ENCODE measurements at places on chromosomes 5 and 9.

DNA sequence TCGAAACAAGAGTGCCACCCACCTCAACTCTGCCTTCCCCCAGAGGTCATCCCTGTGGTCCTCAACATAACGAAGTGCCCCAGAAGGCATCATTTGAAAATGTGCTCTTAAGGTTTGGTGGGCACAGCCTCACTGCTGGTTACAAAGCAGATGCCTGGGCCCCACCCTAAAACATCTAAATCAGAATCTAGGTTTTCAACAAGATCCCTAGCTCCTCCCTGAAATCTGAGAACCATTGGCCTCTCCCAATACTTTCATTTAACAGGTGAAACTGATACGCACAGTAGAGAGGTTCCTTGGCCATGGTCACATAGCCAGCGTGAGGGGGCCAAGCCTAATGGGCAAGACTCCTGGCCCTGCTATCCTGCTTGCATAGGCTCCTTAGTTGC lies 376.2 kb upstream of the CLINT1 start:
- no peak for DNase-seq

DNA sequence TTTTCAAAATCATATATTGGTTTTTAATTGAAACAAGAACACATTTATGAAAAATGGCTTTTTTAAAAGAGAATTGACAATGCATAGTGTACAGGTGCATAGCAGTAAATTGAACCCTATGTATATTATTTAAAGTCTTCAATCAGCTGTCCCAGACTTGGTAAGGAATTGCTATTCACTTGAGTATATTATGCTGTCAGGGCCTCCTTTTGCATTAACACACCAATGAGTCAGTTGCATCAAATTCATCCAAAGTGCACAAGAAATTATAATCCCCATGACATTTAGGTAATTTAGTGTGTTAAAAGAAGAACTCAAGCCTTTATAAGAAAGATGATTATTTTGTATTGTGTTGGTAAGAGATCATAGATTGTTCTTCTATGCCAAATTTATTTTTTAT lies 748.8 kb upstream of the RIOK2 start:
- no peak for DNase-seq

DNA sequence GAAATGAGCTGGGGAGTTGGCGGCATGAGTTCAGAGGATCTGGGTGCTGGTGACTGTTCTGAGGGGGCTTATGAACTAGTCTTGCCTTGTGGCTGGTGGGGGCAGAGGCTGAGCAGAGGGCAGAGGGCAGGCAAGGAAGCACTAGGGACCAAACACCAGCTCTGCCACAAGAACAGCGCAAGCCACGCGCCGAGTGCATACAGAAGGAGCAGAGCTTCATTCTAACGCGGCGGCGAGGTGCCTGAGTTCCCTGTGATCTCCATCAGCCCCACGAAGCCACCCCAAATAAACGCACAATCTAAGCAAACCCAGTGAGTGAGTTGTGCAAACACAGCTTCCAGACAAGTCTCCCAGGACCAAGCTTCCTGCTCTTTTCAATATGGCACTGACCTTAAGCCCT lies 110.6 kb upstream of the ALDH1B1 start:
- DNase-seq = no peak

- peak; percentile 26 for DNase-seq
These were observed 88.6 kb upstream of the RASGRF2 start for GRCh38 chr5:80871541-80871961.

- DNase-seq = no peak
These were observed 363.3 kb downstream of the KDM4C start for GRCh38 chr9:7121055-7121454.

DNA sequence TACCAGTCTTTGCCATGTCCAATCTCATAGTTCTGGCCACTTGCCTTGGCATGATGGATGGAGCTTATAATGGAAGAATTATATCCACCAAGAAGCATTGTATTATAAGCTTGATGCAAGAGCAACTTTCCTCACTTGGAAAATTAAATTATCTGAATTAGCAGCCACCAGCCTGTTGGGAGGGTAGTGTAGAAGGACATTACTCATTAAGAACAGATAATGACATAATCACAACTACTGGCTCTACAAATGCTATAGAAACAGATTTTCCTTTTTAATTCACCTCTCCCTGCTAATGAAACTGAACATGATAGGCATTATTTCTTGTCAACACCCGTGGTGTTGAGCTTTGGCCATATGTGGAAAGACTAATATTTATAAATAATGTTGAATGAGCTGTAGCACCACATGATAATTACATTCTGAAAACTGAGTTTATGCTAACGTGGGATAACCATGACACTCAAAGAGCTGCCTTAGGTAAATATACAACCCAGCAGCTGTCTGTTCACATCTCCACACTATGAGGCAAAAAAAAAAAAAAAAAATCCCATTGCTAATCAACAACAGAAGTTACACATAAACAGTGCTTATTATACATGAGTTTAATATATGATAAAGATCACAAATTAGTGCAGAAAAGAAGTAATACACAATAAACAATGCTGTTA lies 48.1 kb upstream of the NR4A3 start:
- DNase-seq = no peak

GRCh38 chr9:5631026-5631425 lies 2.1 kb downstream of the RIC1 start:
- DNase-seq = peak; percentile 9

DNA sequence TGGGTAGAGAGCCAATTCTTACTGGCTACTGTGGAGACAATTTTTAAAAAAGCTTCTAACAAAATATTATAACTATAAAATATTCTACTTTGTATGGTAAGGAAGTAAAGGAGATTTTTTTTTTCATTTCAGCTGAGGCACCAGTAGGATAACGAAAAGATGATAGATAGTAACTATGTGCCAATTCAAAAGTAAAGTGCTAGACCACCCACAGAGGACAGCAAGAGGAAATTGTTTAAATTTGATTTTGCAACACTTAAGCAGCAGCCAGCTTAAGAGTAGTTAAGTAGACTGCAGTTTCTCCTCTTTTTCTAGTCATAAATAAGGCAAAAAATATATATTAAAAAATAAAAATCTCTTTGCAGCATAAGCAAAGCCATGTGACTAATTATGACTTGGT lies 1539.3 kb upstream of the ACO1 start:
- no peak for DNase-seq

GRCh38 chr9:103203172-103203571 lies 208.0 kb downstream of the CYLC2 start:
- no peak for DNase-seq

- no peak for DNase-seq
These were observed 60.9 kb upstream of the CHD1 start for GRCh38 chr5:98989727-98990126.

GRCh38 chr5:96123418-96123817 lies 161.8 kb upstream of the ELL2 start:
- DNase-seq = no peak

DNA sequence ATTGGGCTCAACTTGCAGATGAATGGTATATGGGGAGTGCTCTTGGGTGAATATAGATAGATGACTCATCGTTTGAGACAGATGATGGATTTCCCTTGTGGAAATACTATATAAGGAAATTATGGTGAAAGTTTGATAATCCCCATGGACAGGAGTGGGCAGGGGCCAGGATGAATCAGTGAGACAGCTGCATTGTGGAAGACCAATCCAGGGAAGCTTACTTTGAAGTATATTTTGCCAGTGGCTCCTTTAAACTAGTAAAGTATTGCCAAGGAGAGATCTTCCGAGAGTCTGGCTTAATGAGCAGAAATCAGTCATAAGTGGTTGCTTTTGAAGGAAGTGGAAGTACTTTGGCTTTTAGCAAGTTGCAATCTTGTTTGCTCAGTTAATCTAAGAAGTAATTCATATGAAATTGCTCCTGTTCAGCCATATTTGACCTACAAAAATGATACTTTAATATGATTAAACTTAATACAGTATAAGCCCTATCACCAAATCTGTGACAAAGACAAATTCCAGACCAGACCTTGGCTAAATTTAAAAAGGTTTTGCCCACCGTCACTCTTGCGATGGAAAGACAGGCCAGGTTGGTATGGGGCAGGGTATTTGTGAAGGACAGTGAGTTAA lies 9.3 kb upstream of the TNC start:
- DNase-seq = no peak

DNA sequence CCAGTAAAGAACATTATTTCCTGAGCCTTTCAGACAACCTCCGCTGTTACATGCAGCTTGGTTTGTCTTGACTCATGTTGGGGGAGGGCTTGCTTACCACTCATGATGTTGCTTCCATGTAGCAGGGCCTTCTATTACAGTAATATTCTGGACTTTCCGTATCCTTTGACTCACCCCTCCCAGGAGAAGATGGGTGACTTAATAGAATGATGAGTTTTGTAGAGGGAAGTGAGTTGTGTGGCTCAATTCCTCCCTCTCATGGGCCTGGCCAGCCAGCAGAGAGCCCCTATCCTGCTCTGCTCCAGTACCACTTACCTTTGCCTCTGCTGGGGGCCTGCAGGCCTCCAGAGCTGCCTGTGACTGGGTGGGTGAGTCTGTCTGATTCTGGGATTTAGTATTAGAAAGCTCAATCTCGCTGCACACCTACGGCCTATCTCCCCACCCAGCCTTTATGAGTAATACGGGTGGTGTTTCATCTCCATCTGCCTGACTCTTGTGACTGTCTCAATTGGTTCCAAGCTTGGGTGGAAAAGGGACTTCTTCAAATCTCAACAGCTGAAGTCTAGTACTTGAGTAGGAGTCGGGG lies 52.6 kb upstream of the KLF9 start:
- peak; percentile 96 for DNase-seq

- DNase-seq = no peak
These were observed 2.2 kb downstream of the GRK6 start for GRCh38 chr5:177428574-177429217.

DNA sequence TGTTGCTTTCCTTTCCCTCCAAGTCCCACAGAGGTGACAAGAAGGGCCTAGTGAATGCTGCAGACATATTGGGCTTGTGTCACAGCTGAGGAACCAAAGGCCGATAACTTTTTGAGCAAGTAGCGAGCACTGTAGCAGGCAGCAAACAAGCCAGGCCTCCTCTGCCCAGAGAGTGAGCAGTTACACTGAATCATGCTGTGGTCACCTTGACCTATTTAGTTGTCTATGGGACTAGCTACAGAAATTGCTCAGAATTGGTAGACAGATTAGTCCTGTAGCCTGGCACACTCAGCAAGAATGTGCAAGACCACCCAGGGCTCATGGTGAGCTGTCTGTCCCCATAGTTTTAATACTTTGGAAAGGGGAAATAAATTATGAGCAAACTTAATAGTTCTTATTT lies 25.2 kb downstream of the ZCCHC9 start:
- DNase-seq = peak; percentile 15

GRCh38 chr9:71549023-71549422 lies 219.3 kb downstream of the CEMIP2 start:
- no peak for DNase-seq

DNA sequence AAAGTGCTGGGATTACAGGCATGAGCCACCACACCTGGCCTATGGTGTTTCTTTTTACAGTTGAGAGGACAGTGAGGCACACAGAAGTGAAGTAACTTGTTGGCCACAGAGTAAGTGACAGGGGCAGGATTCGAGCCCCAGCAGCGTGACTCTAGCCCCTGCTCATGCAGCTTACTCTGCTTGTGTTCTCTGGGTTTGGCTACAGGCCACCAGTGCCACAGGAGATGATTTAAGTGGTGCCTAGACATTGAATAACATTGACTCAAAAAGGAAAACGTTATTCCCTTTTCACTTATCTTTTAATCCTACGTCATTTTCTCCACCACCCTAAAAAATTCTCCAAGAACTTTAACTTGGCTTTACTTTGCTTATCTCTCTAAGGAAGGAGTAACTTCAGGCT lies 61.4 kb downstream of the SNX24 start:
- DNase-seq = peak; percentile 54

DNA sequence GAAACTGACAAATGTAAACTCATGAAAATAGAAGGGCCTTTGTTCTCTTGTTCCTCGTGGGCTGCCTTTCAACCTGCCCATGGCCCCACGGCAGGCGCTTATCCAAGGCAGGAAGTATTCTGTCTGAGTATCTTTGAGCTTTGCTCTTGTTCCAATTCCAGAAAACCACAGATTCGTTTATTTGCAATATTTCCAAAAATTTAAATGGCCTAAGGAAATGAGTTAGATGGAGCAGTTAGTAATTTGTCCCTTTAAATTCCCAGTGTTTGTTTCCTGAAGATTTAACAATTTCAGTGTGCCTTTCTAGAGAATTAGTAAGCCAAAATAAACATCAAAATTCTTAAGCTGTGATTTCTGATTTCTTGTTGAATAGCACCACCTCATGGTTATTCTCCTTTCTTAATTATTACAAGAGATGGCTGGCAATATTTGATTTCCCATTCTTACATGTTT lies 299.4 kb upstream of the RASA1 start:
- DNase-seq = peak; percentile 71

- DNase-seq = no peak
These were observed 45.3 kb upstream of the SIL1 start for GRCh38 chr5:139243425-139243970.

DNA sequence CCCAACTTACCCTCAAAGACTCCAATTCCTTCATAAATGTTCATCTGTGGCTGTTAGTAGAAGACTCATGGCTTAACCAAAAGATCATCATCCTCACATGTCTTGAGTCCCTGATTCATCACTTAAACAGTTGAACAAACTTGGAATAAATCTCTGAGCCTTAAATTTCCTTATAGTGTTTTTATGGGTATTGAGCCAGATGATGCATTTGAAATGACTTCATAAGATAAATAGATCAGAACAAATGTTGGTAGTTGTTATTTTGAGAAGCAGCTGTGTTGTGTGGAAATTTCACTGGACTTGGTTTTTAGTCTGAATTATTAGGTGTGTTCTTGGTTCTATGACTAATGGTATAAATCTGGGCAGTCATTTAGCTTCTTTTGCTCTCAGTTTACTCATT lies 236.2 kb downstream of the NNT start:
- peak; percentile 85 for DNase-seq

DNA sequence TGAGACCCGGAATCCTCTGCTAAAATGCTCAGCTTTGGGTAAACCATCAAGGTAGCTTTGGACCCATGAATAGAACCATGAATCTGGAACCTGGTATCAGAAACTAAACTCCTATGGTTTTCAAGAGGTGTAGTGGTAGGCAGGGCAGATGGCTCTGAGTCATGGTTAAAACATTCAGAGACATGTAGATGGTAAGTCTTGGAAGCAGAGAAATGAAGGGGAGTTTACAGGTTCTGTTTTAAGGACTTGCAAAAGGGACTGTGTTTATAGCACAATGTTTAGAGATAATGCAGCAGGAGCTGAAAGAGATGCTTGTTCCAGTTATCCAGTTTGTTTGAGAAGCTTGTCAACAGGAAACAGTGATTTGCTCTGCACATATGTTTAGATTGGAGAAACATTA lies 36.0 kb upstream of the FBN2 start:
- DNase-seq = peak; percentile 16

GRCh38 chr5:132056610-132057497 lies 3.6 kb upstream of the IL3 start:
- no peak for DNase-seq

- DNase-seq = no peak
These were observed 35.4 kb downstream of the DOCK8 start for GRCh38 chr9:250039-250438.

All from GM23248 (cell line).